ENCODE measurements at places on chromosomes 5 and 9.

- H3K36me3 ChIP-seq, result no peaks in the 10 kb centered on the region
- H3K27ac ChIP-seq, result no peak overlapping the region
- H3K4me1 ChIP-seq, result no peaks in the 10 kb centered on the region
These were observed 122.9 kb downstream of the CFAP90 start for GRCh38 chr5:7728076-7728475.

DNA sequence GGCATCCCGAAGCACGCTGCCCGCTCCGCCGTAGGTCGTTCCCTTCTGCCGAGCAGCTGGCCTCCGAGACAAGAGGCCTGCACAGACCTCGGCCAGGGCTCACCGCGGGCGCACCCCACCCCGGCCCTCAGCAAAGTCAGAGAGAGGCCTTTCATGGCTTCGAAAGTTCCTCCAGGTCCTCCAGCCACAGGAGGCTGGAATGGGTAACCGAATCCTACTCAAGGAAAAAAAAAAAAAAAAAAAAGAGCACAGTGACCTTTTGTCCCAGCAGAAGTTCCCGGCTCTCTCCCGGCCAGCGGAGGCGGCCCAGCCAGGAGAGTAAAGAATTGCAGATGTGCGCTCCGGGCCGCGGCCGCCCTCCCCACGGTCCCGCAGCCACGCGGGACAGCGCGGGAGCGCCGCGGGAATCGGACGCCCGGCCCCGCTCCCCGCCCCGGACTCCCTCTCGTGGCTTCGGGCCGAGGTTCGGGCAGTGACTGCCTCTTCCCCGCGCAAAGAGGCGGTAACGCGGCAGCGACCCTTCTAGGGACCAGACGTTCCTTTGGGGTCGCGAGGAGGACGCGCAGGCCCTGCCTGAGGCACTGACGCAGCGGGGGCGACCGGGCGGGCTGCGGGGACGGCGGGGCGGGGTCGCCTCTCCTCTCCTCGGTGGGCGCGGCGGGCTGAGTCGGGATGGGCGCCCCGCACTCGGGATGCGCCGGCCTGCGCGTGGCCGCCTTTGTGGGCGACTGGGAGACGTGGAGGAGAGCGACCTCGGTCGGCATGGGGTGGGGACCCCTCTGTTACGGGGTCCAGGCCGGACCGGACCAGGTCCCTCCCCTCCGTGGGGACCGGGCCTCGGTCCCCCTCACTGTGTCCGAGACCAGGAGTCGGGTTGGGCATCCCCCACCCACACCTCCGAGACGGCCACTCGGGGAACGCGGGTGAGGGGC, 754 bp downstream of the GFPT2 start:
- no peaks in the 10 kb centered on the region for H3K36me3 ChIP-seq
- peak; percentile 62 for DNase-seq
- no peaks in the 10 kb centered on the region for H3K4me1 ChIP-seq
- H3K27ac ChIP-seq, result no peak overlapping the region
- peaks cover 57% of the 10 kb centered on the region for H3K27me3 ChIP-seq

- DNase-seq, result no peak
- H3K36me3 ChIP-seq, result no peaks in the 10 kb centered on the region
- H3K27ac ChIP-seq, result no peak overlapping the region
- no peaks in the 10 kb centered on the region for H3K4me1 ChIP-seq
These were observed 163.1 kb downstream of the PBX3 start for GRCh38 chr9:125910286-125910685.

- no peaks in the 10 kb centered on the region for H3K36me3 ChIP-seq
- no peak overlapping the region for H3K4me3 ChIP-seq
- no peaks in the 10 kb centered on the region for H3K4me1 ChIP-seq
- DNase-seq, result no peak
- H3K27me3 ChIP-seq, result no peaks in the 10 kb centered on the region
- H3K27ac ChIP-seq, result no peak overlapping the region
These were observed 97.3 kb downstream of the ELAVL2 start for GRCh38 chr9:23728736-23729135.

GRCh38 chr5:142572006-142572405, 113.9 kb downstream of the FGF1 start:
- H3K27ac ChIP-seq, result no peak overlapping the region
- peaks cover 9% of the 10 kb centered on the region for H3K4me1 ChIP-seq
- no peak overlapping the region for H3K4me3 ChIP-seq
- no peaks in the 10 kb centered on the region for H3K27me3 ChIP-seq
- DNase-seq, result no peak
- no peaks in the 10 kb centered on the region for H3K36me3 ChIP-seq

DNA sequence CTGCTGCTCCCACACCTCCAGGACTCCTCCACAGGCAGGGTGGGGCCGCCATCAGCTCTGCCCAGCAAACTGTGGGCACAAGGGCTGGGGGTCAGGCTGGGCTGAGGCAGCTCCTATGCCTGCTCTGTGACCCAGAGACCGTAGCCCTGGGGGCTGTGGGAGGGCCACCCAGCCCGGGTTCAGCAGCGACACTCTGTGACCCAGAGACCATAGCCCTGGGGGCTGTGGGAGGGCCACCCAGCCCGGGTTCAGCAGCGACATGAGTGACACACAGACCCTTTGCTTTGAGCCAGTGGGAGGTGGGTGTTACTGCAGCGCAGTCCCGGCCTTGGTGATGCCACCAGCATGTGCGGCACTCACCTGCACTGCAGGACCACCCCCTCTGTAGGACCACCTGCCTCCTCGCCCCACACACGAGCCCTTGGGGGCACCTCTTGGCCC, 118.9 kb upstream of the LPCAT1 start:
- no peaks in the 10 kb centered on the region for H3K4me1 ChIP-seq
- H3K4me3 ChIP-seq, result no peak overlapping the region
- peaks cover 36% of the 10 kb centered on the region for H3K27me3 ChIP-seq
- peak; percentile 42 for DNase-seq
- no peak overlapping the region for H3K27ac ChIP-seq

DNA sequence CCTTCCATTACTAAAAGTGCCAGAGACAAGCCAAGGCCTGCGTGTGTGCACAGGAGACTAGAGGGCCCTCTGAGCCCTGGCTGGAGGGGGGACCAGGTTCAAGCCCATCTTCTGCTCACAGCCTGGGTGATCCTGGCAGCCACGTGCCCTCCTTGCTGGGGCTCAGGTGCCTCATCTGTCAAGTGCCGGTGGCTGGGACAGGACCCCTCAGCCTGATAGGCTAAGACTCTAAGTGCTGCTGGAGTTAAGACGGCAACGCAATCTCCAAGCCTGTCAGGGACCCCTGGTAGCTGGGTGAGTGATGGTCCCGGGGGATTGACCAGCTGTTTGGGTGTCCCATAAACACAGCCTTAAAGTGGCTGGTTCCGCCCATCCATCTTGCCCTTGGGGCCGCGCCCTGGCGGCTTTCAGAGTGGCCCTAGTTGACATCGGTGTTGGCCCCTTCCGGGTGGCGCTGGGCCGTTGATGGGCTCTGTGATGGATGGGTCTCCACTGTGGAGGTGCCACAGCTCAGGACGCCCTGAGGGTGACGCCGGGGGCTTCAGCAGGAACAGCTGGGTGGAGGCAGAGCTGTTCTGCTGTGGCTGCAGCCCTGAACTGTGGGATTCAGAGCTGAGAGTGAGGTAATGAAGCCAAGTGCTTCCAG, 136.2 kb downstream of the BARX1 start:
- no peak for DNase-seq
- H3K27ac ChIP-seq, result no peak overlapping the region
- H3K4me3 ChIP-seq, result no peak overlapping the region

DNA sequence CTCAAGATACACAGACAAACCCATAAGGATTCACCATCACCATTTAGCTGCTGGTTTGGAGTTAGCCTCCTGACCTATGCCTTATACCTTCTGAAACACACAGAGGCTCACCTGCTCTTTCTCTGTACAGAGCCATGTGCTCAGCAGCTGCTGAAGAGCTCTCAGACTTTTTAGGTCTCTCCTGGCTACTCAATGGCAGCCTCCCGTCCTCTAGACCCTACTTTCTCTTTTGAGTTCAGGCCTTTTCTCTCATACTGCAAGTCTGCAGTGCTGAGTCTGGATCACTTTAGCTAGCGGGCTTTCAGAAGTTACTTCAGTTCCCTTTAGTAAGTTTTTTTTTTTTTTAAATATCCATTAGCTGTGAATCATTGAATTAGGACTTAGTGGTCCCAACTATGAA, 25.7 kb downstream of the LVRN start:
- no peak overlapping the region for H3K4me3 ChIP-seq
- no peak overlapping the region for H3K27ac ChIP-seq
- H3K4me1 ChIP-seq, result no peaks in the 10 kb centered on the region
- H3K36me3 ChIP-seq, result no peaks in the 10 kb centered on the region
- peaks cover 14% of the 10 kb centered on the region for H3K27me3 ChIP-seq

DNA sequence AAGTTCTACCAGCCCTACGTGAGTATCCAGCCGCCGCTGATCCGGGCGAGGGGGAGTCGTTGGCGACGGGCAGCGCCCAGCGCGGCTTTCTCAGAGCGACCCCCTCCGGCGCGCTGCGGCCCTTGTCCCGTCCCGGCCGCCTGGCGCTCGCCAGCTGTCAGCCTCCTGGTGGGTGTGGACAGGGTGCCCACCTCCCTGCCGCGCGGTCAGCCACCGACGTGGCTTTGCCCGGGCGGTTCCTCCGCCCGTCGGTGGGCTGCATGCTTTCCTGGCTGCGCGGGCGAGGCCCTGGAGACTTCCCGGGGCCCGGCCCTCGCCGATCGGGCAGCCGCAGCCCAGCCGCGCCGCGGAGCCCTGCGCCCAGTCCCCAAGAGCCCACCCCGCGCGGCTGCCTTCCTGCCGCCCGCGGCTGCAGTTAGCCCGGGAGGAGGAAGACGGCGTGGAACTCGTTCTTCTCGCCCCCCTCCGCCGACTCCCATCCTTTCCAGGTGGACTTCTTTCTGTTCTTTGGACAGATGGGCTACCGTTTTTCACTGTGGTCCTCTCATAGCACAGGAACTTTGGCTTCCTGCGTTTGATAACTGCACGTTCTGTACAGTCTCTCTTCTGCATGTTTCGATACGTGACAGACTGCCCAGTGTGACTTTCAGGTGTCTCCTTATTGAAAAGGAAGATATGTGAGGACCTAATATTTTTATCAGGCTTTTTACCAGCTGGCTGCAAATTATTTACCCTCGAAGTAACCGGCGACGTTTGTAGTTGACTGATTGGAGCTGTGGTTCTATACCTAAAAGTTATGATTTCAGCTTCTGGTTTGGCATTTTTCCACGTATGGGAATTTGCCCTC, 577 bp downstream of the AP3S1 start:
- peak overlapping the region; percentile 89 for H3K4me3 ChIP-seq
- peak overlapping the region; percentile 76 for H3K27ac ChIP-seq
- H3K27me3 ChIP-seq, result no peaks in the 10 kb centered on the region

DNA sequence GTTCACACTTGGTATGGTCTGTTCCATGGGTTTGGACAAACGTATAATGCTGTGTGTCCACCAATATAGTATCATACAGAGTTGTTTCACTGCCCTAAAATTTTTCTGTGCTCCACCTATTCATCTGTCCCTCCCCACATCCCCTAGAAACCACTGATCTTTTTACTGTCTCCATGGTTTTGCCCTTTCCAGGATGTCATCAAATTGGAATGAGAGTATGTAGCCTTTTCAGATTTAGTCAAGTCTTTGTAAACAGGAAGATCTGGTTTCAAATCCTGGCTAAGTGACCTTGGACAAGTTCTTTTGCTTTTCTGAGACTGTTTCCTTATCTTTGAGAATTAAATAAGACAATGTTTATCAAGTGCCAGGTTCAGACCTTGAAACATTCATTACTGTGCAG, 13.2 kb upstream of the LVRN start:
- H3K4me1 ChIP-seq, result no peaks in the 10 kb centered on the region
- no peak overlapping the region for H3K4me3 ChIP-seq
- H3K36me3 ChIP-seq, result no peaks in the 10 kb centered on the region
- no peak for DNase-seq
- H3K27me3 ChIP-seq, result no peaks in the 10 kb centered on the region

GRCh38 chr5:79448336-79448735, 65.6 kb downstream of the HOMER1 start:
- peaks cover 2% of the 10 kb centered on the region for H3K4me1 ChIP-seq
- no peaks in the 10 kb centered on the region for H3K27me3 ChIP-seq
- no peak overlapping the region for H3K27ac ChIP-seq
- H3K36me3 ChIP-seq, result peaks cover 17% of the 10 kb centered on the region

DNA sequence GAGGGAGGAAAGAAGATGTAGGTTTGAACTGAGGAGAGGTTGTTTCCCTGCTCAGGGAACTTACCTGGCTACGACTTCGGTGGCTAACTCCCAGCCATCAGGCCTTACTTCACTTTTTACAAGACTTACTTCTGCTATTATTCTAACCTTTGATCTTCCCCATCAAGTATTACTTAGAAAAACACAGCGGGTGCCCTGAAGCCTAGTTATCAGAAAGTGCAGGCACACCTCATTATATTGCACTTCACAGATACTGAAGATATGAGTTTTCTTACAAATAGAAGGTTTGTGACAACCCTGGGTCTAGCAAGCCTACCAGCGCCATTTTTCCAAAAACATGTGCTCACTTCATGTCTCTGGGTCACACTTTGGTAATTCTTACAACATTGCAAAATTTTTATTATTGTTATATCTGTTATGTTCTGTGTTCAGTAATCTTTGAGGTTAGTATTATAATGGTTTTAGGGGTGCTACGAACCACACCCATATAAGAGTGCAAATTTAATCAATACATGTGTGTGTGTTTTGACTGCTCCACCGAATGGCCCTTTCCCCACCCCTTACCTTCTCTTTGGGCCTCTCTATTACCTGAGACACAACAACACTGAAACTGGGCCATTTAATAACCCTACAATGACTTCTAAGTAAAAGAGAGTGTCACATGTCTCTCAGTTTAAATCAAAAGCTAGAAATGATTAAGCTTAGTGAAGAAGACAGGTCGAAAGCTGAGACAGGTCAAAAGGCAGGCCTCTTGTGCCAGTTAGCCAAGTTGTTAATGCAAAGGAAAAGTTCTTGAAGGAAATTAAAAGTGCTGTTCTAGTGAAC, 2102.7 kb upstream of the WWC1 start:
- no peaks in the 10 kb centered on the region for H3K4me1 ChIP-seq
- no peaks in the 10 kb centered on the region for H3K27me3 ChIP-seq
- H3K4me3 ChIP-seq, result no peak overlapping the region
- no peak for DNase-seq
- no peak overlapping the region for H3K27ac ChIP-seq
- H3K36me3 ChIP-seq, result no peaks in the 10 kb centered on the region

DNA sequence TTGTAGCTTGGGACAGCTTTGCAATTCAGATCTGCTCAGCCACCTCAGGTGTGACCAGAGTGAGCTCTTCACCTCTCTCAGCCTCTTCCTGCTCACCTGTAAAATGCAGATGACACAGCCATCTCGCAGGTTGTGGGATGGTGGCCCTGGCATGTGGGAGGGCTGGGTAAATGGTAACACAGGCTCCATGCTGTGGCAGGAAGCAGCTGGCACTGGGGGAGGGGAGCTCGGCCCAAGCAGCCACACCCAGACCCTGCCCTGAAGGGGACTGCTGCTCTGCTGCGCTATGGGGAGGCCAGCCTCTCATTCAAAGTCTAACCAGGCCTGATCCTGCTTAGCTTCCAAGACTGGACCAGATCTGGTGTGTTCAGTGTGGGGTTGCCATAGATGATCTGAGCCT, 24.1 kb downstream of the PHF2 start:
- no peak overlapping the region for H3K4me3 ChIP-seq
- no peak overlapping the region for H3K27ac ChIP-seq
- no peak for DNase-seq
- no peaks in the 10 kb centered on the region for H3K36me3 ChIP-seq
- peaks cover 6% of the 10 kb centered on the region for H3K4me1 ChIP-seq

GRCh38 chr5:176743868-176744583, 66.3 kb upstream of the UNC5A start:
- H3K4me3 ChIP-seq, result no peak overlapping the region
- peaks cover 65% of the 10 kb centered on the region for H3K27me3 ChIP-seq
- H3K36me3 ChIP-seq, result no peaks in the 10 kb centered on the region
- peak; percentile 38 for DNase-seq
- H3K4me1 ChIP-seq, result no peaks in the 10 kb centered on the region
- no peak overlapping the region for H3K27ac ChIP-seq

GRCh38 chr5:14399054-14399692, 182.4 kb upstream of the OTULINL start:
- DNase-seq, result no peak
- no peaks in the 10 kb centered on the region for H3K27me3 ChIP-seq
- H3K27ac ChIP-seq, result peak overlapping the region; percentile 73

GRCh38 chr5:135009736-135010501, 24.1 kb downstream of the PITX1 start:
- H3K4me3 ChIP-seq, result no peak overlapping the region
- no peak for DNase-seq
- no peaks in the 10 kb centered on the region for H3K4me1 ChIP-seq
